ENCODE measurements at places on chromosomes 3 and 15.

DNA sequence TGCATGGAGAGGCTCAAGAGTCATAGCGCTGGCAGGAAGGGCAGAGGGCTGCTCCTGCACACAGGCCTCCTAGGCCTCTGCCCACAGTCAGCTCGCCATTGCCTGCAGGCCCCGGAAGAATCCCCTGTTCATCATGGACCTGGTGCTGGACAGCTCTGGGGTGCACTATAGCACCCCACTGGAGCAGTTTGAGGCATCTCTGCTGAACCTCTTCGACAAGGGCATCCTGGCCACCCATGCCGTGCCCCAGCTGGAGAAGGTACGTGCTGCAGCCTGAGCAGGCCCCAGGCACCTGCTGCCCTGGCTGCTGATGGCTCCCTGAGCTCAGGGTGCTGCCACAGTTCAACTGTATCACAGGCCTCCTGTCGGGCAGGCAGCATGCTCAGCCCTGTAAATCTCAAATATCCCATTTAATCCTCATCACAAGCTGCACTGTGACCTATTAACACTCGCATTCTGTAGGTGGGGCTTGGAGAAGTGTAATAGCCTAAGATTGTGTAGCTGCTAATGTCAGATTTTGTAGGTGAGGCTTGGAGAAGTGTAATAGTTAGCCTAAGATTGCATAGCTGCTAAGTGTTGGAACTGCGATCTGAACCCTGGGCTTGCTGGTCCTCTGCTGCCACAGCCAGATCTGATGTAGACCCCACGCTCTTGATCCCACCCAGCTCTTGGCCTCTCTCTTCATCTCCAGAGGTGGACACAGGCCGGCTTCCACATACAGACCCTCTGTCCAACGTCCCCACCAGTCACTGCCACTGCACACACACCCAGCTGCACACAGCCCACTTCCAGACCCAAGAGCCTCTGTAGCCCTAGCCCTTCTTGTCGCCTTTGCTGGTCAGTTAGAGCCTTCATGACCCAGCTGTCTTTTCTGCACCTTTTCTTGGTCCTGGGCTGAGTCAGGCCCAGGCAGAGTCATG lies 31.9 kb downstream of the DNAH1 start:
- DNase-seq = no peak

DNA sequence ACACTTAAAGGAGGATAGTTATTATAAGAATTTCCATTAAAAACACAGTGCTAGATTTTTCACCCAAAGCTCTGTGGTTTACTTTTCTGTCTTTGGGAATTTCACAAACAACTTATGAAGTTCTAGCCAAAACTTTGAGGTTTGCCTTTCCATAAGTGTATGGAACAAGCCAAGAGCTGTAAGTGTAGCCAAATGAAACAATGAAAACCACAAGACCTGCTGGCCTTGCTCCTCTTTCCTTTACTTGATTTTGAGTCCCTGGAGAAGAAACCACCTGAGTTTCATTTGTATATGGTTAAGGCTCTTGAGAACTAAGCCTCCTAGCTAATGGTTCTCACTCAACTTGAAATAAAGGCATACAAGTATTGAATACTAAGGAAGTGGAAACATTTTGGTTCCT lies 365.3 kb upstream of the EPHA3 start:
- no peak for DNase-seq

GRCh38 chr15:92449476-92449875 lies 55.8 kb downstream of the ST8SIA2 start:
- DNase-seq = no peak

- DNase-seq = no peak
Observed at GRCh38 chr15:65913631-65914199, 44.4 kb downstream of the RAB11A start.

DNA sequence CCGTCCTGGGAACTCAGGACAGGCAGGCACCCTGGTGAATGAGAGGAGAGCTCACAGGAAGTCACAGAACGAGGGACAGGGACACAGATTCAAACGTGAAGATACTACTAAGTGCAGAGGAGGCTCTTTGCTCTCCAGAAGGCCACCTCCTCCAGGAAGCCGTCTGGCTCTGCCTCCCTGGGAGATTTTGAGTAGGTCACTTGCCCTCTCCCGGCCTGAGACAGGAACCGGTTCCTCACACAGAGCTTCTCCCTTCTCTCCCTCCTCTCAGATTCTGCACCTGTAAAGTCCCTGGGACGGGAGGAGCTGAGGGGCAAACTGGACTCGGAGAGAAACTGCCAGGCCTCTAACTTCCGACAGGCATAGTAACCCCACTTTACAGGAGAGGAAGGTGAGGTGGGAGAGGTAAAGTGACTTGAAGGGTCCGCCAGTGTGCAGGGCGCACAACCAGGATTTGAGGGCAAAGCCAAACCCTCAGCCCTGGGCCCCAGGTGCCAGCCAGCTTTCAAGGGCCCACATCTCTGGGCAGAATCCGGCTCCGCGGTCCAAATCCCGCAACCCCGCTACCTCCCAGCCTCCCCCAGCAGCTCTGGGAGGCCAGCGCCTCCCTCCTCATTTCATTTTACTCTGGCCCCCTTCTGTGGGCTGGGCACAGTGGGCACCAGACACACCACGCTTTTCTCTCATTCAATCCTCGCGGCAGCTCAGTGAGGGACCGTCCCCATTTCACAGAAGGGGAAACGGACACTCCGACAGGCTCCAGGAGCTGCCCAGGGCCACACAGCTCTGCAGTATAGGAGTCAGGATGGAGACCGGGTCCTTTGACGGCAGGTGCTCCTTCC lies 150.2 kb downstream of the SMAD6 start:
- DNase-seq = peak; percentile 47

- peak; percentile 26 for DNase-seq
Observed at GRCh38 chr15:62934236-62934971, 108.1 kb upstream of the TPM1 start.

GRCh38 chr3:138460536-138461205 lies 26.3 kb downstream of the ESYT3 start:
- DNase-seq = peak; percentile 36

GRCh38 chr3:38738630-38739395 lies 77.2 kb downstream of the SCN10A start:
- peak; percentile 68 for DNase-seq

DNA sequence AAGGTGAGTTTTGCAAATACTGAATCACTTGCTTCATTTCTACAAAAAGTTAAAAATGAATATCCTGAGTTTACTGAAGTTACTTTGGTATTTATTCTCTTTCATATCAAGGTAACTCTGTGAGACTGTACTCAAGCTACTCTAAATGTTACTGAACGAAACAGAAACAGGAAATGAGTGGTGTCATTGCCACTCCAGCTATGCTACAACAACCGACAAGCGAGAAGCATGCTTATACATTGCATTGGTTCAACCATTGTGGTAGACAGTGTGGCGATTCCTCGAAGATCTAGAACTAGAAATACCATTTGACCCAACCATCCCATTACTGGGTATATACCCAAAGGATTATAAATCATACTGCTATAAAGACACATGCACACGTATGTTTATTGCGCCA lies 313.2 kb upstream of the THBS1 start:
- no peak for DNase-seq

DNA sequence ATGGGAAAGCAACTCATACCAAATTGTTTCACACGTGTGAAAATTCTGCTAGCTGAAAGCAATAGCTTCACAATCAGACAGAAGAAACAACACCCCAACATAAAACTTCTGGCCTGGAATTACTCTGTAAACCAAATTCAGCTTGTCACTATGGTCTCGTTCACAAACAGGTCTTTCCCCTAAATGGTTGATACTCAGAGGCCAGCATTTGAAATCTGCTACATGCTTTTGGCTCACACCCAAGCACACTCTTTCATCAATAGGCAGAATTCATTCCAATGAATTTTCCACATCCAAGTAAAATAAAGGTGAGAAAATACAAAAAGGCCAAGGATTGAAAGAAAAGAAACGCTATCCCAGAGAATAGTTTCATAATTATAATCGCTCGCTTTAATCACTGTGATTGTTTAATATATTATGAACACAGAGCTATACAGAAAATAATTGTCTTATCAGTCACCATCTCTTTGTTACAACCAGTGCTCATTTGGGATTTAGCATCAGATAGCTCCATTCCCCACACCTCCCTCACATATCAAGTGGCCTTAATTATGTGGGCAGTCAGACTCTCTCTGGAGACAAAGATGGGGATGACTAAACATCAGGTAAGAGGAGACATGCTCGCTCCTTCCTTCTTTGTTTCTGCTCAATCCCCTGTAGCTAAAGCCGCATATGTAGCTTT lies 503.8 kb upstream of the ARRDC4 start:
- no peak for DNase-seq

DNA sequence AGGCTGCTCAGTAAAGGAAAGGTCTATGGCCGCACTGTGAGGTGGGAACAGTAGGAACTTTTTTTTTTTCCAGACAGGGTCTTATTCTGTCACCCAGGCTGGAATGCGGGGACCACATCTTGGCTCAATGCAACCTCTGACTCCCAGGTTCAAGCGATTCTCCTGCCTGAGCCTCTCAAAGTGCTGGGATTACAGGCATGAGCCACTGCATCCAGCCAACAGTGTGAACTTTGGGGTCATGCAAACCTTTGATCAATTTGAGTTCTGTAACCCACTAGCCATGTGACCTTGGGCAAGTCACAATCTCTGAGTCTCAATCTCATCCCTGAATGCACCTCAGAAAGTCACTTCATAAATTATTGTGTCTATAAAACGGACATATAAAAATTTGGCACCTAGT lies 286.8 kb upstream of the CTNNB1 start:
- DNase-seq = no peak

- no peak for DNase-seq
Observed at GRCh38 chr15:30072630-30073029, 10.1 kb upstream of the GOLGA8J start.

- DNase-seq = no peak
Observed at GRCh38 chr3:186783731-186784515, 546 bp downstream of the EIF4A2 start.

DNA sequence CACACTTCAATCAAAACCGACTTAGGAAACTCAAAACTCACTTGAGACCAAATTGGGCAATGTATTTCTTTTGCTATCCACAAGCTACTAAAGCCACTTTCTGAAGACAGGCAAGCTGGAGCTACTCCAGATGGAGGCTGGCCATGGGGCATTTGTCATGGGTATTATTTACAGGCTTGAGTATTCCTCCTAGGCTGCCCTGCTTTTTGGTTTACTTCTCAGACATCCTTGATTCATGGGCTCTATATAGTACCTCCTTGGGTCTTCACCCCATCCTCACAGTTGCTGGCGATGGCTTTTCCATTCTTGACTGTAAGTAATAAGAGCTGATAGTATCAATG lies 18.6 kb upstream of the SYNM start:
- no peak for DNase-seq

DNA sequence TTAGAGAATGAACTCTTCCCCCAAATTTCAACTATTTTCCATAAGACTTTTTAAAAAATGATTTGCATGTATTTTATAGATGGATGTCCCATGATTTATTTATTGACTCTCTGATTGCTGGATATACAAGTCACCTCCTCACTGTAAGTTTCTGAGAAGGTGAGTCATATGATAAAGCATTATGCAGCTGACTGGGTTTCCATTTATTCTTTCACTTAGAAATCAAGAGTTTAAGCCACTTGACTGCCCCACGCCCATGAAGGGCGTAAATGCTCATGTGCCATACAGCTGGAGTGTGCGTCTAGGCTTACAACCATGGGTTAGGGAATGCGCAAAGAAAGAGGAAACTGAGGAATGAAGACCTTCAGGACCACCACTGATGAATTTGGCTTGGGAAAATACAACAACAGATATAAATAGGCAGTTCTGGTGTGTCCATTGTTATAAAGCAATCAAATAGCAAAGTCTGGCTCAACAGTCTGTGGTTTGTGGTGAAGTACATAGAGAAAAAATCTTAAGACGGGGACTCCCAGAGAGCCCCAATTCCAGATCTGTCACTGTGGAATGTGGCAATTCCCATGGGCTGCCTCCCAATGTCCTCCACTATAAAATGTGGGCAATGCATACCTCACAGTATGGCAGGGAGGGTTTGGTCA lies 20.3 kb downstream of the SLCO2A1 start:
- no peak for DNase-seq

DNA sequence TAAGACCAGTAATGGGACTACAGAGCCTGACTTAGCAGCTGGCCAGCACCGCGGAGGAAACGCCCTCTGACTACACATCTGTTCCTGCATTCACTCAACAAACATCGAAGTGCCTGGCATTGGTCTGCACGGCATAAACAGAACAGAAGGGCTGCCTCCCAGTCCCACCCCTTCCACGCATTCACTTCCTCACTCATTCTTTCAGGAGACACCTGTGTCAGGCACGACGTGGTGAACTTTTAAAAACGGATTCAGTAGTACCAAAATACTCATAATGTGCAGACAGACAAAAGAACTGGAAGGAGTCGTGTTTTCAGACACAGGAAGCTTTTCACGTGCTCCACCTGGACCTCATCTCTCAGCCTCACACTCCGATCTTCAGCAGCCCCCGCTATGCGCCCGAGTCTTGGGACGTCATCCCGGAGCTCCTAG lies 123.3 kb downstream of the XXYLT1 start:
- DNase-seq = no peak

DNA sequence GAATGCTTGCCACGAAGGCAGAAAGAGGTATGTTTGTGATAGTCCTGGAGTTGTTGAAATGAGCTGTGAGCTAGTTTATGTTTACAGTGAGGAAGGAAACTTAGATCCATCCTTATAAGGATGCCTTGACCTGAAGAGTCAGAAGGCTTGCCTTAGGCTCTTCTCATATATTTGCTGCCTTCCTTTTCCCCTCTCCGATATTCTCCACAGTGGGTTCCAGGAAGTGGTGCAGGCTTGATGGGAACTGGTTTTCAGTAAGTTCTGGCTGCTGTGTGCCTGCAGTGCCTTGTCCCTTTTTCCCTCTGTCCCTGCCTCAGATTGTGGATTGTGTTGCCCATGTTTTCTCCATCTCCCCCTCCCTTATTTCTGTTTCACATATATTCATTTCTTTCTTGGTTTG lies 287.3 kb upstream of the UBE2E1 start:
- DNase-seq = no peak

DNA sequence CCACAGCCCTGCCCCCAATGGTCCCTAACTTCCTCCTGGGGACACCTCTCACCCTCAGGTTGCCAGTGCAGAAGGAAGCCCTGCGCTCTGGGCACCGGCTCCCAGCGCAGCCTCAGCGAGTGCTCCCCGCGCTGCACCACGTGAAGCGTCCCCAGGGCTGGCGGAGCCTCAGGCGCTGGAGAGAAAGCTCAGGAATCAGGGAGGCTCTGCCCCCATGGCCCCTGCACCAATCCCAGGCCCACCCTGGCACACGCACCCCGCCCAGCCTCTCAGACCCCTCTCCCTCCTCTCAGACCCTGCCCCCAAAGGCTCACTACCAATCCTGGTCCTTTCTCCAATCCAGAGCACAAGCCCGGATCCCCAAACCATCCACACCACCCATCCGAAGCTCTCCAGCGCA lies 6.9 kb downstream of the COL7A1 start:
- no peak for DNase-seq
